CD4-positive, CD25-positive, alpha-beta regulatory T cell (primary cell): ENCODE measurements at places on chromosomes 4 and X.

DNA sequence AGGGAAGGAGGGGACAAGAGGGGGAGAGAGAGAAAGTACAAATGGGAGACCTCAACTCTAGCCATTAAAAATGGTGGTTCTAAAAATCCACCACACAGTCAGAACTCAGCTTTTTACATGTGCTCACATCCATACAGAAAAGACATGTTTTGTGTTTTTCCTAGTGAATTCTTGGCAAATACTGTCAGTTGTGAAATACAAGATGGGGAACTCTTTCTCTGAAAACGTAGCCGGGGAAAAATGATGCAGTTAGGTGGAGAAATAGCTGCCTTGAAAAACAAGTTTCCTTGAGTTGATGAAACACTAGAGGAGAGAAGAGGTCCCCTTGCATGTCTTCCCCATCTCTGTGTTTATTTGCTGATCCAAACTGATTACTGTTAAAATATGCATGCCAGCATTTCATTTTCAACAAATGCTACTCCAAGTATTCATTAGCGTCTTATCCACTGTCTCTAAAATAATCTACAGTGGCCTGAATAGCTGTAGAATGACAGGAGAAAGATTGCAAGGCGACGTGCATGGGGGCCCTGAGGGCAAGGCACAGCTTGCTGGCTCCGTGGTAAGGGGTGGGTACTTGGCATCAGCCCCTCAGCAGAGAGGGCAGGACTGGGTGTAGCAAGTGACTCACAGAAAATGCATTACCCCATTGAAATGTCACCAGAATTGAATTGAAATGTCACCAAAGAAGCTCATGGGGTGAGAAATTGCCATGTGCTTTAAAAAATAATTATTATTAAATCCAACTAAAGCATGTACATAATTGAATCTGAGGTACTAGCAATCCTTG, 48.1 kb upstream of the TBL1X start:
- no peak for DNase-seq

DNA sequence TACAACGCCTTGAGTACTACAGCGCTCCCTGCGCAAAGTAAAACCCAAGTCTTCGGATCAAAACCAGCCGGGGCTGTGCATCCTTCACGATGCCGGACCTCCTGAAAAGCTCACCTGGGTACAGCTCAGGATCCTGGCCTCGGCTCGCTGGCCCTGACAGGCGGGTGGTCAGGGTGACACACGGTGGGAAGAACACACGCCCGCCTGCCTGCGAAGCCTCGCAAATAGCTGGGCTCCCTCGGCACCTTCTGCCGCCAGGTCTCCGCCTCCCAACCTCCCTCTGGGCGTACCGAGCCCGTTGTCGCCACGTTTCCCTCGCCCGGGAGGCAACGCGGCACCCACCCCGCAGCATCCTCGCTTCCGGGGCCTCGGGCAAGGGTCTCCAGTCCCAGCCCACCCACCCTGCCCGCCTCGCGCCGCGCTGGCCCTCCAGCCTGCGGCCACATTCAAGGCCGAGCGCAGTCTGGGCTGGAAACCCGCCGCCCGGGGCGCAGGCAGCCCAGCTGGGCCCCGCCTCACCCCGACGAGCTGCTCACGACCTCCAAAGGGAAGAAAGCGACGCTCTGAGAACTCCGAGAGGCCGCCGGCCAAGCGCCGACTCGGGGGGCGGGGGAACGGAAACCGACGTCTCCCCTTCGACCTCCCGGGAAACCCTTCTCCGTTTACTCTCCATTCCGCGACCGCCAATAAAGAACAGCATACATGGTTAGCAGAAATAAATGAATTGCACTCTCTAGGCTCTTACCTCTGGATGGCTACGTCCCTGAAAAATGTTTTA, 511 bp downstream of the PPM1K start:
- peak; percentile 72 for DNase-seq

DNA sequence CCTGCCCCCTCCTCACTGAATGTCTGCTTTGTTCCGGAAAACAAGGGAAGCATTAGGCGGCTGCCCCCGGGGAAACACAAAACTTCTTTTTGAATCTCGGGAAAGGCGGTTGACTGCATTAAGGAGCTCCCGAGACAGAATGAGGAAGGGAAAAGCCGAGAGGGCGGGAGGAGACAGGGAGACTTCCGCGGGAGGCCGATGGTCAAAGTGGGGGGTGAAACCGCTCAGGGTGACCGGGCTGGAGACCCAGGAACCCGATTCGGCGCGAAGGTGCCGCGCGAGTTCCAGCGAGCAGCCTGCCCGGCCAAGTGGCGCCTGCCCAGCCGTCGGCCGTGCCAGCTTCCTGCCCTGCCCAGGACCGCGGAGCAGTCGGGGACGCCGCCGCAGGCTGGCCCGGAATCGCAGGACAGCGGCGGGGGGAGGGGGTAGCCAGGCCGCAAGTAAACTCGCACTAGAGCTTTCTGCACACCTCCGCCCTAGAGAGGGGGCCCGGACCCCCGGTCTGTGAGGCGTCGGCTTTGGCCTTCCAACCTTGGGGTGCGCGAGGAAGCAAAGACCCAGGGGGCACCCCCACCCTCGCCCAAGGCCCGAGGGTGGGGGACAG, 55.1 kb upstream of the BCOR start:
- DNase-seq, result no peak

GRCh38 chr4:70801265-70801809, 38.4 kb downstream of the GRSF1 start:
- DNase-seq, result peak; percentile 3

DNA sequence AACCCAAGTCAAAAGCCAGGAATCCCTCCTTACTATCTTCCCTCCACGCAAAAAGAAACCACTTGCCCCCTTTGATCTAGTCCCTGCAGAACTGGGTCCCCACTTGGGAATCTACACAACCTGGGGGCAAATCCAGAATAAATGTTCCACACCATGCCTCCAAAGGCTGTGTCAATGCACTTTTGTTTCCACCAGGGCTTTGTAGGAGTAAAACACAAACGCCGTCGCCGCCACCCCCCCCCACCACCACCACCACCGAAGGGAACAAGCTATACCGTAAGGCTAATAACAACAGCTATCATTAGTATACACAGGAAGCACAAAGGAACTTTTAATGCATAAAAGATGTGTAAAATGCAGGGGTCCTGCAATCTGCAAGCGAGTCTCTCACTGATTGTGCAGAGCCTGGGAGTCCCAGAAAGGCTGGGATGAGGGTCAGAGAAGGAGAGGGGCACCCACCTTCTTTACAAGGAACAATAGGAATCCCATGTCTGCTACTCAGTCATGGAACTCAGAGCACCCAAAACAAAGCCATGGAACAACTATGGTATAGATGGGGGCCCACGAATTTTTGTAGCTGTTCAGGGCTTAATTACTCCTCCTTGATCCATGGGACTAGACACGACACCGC, 13.2 kb downstream of the BCOR start:
- DNase-seq, result no peak

- no peak for DNase-seq
These were observed 44.7 kb downstream of the FAM53A start for GRCh38 chr4:1639299-1639868.

DNA sequence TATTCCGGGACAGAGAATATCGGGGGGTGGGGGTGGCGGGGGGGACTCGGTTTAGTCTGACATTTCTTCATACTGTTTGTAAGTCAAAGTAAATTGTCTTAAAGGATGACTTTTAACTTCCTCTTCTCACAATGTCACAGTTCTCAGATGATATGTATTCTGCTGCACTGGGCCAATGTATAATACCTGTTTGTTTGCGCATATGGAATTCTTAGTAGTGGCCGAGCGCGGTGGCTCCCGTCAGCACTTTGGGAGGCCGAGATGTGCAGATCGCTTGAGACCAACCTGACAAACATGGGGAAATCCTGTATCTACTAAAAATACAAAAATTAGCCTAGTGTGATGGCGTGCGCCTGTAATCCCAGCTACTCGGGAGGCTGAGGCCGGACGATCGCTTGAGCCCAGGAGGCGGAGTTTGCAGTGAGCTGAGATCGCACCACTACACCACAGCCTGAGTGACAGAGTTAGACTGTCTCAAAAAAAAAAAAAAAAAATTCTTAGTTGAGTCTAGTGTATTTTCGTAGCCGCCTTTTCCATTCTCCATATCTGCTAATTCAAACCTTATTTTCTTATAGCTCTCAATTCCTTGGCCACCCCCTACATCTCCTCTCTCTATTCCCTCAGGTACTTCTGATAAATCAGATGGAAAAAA, 851 bp downstream of the POLR2B start:
- DNase-seq, result peak; percentile 58

- DNase-seq, result no peak
These were observed 273.0 kb downstream of the SLC7A11 start for GRCh38 chr4:137968956-137969678.

DNA sequence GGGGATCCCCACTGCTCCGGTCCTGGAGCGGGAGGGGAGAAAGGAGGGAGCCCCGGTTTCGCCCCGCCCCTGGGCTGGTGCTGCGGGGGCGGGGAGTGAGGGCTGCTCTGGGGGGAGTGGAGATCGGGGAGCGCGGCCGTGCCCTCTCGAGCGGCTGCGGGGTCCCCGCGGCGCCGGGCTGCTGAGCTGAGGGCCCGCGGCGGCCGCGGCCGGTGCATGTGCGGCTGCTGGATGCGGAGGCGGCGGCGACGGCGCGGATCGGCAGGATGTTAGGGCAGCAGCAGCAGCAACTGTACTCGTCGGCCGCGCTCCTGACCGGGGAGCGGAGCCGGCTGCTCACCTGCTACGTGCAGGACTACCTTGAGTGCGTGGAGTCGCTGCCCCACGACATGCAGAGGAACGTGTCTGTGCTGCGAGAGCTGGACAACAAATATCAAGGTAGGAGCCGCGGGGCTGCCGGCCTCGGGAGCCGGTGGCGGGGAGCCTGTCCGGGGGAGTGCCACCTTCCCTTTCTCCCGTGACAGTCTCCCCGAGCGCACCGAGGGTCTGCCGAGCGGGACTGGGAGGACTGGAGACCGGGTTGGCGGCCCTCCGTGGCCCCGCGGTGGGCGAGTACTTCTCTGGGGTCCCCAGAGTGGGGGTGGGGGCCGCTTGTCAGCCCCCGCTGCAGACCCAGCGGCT, at the start of gene ING2:
TSS of gene ING2 (plus strand) at position 129 of the 681 bp plus-strand sequence. CDS start at position 267, 138 bp downstream.
- no peak for DNase-seq
